ENCODE measurements at places on chromosomes 6 and 20. TPM values are rescaled to one million over a fixed set of nuclear protein-coding genes. Genes with fewer than 3 reads are reported as not detected.

GRCh38 chr6:96394727-96395126 is 126.9 kb upstream of the UFL1 start:
- DNase-seq: no peak

The DSP gene
- total RNA-seq: 2,369 TPM

The RXRB gene
- total RNA-seq: 27.3 TPM

DNA sequence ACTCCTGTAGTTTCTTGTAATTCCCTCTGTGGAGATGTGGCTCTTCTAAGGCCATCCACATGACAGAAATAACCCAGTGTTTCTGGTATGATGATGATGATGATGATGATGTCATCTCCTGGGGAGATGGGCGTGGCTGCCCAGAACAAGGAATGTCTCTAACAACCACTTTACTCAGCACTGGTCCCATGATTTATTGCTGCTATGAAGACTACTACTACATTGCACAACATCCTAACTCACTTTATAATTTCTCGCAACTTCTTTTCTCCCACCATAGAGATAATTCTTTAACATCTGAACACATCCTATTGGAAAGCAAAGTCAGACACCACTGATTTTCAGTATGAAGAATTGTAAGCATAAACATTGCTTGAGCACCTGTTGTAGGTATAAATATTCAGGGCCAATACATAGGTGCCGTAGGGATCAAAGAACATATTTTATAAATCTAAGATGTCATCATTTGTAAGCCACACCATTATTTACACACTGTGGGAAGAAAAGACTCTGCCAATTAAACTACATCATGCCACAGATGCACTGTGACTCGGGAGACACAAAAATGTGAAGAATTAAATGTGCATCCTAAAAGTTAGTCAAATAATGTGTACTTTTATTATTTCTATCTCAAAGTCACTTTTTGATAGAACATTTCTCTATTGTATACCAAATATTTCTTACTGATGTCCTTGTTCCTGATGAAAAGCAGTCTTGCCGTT is 6.4 kb downstream of the TPMT start:
- no peak for DNase-seq

- no peak for DNase-seq
Measured at GRCh38 chr6:155647354-155647753, 191.7 kb upstream of the NOX3 start.

GRCh38 chr6:126721581-126722160 is 381.8 kb downstream of the CENPW start:
- no peak for DNase-seq

DNA sequence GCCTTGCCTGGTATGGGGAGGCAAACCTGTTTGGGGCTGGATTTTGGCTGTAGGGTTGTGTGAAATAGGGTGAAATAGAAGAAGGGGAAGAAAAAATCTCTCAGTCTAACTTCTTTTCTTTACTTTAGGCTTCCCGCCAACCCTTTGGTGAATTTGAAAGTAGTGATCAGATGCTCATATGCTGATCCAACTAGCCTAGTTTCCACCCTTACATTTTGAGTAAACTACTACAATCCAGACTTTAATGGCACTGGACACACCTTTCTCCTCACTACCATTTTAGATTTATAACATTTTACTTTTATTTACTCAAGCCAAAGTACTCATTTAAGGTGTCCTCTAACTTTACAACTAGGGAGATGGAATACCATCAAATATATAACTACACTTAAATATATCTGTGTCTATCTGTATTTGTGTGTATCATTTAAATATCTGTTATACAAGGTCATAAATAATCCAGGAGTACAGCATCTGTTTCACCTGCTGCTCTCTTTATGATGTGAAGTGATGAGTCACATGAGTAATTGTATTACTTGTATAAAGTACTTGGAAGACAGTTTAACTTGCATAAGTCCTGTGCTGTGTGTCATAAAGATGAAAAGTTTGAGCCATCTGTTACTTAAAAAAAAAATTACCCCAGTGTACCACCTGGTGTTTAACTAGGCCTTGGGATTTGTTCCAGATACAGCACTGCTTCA is 172.1 kb downstream of the CDKAL1 start:
- no peak for DNase-seq
